ENCODE measurements at places on chromosomes 11 and 22. TPM values are rescaled to one million over a fixed set of nuclear protein-coding genes. Genes with fewer than 3 reads are reported as not detected.

GRCh38 chr11:22456993-22457762 is 119.0 kb downstream of the SLC17A6 start:
- H3K27me3 ChIP-seq, result no peaks in the 10 kb centered on the region
- no peaks in the 10 kb centered on the region for H3K36me3 ChIP-seq
- no peak overlapping the region for H3K4me3 ChIP-seq
- no peak overlapping the region for H3K27ac ChIP-seq

GRCh38 chr11:46264030-46264429 is 13.4 kb upstream of the CREB3L1 start:
- H3K4me3 ChIP-seq, result no peak overlapping the region
- H3K36me3 ChIP-seq, result no peaks in the 10 kb centered on the region
- no peaks in the 10 kb centered on the region for H3K4me1 ChIP-seq
- H3K27me3 ChIP-seq, result no peaks in the 10 kb centered on the region

GRCh38 chr11:79852176-79852575 is 411.3 kb upstream of the TENM4 start:
- no peak for DNase-seq
- H3K4me1 ChIP-seq, result peaks cover 4% of the 10 kb centered on the region
- H3K36me3 ChIP-seq, result no peaks in the 10 kb centered on the region
- H3K4me3 ChIP-seq, result no peak overlapping the region

GRCh38 chr11:70466154-70466553 is 67.8 kb downstream of the CTTN start:
- H3K36me3 ChIP-seq, result no peaks in the 10 kb centered on the region
- H3K27me3 ChIP-seq, result no peaks in the 10 kb centered on the region
- H3K27ac ChIP-seq, result no peak overlapping the region
- no peak for DNase-seq
- H3K4me3 ChIP-seq, result no peak overlapping the region
- H3K4me1 ChIP-seq, result no peaks in the 10 kb centered on the region

GRCh38 chr11:133318221-133318620 is 214.1 kb downstream of the OPCML start:
- no peaks in the 10 kb centered on the region for H3K27me3 ChIP-seq
- H3K27ac ChIP-seq, result no peak overlapping the region
- H3K4me1 ChIP-seq, result no peaks in the 10 kb centered on the region
- no peak for DNase-seq

DNA sequence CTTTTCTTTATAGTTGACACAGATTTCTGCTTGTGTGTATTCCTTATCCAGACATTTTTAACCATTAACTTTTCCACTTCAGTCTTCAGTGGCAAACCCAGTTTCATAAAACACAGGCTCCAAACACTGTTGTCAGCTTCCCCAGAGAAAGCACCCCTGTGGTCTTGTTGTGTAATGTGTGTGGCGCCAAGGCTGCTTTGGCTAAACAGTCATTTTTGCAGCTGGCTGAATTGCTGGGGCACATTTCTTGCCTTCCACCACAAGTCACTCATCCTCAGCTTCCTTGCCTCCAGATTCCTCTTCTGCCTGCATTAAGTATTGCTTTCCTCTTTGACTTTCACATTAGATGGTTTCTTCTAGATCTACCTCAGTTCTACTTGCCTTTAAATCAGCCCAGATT is 40.5 kb downstream of the ARHGAP1 start:
- no peaks in the 10 kb centered on the region for H3K27me3 ChIP-seq
- H3K36me3 ChIP-seq, result no peaks in the 10 kb centered on the region
- H3K27ac ChIP-seq, result no peak overlapping the region
- no peak overlapping the region for H3K4me3 ChIP-seq
- peaks cover 3% of the 10 kb centered on the region for H3K4me1 ChIP-seq

- H3K4me3 ChIP-seq, result no peak overlapping the region
- no peak overlapping the region for H3K27ac ChIP-seq
- no peaks in the 10 kb centered on the region for H3K36me3 ChIP-seq
- no peaks in the 10 kb centered on the region for H3K27me3 ChIP-seq
Observed at GRCh38 chr11:65853246-65853979, 4.6 kb downstream of the CFL1 start.

Gene CCDC15
- total RNA-seq, result 15.1 TPM

Gene OR2AG2
- total RNA-seq, result 2.8 TPM

Gene GLYATL1B
- not detected for total RNA-seq

Gene ANKK1
- total RNA-seq, result 2.1 TPM

Gene THRSP
- total RNA-seq, result not detected

Gene SYT7
- 8.7 TPM for total RNA-seq

All from testis (tissue), 5 donors.